Sciatic nerve (tissue), 2 donors: ENCODE measurements at places on chromosomes 7 and 10.
A peak's percentile ranks its signal among the peaks of the same experiment; 100 is the strongest.

DNA sequence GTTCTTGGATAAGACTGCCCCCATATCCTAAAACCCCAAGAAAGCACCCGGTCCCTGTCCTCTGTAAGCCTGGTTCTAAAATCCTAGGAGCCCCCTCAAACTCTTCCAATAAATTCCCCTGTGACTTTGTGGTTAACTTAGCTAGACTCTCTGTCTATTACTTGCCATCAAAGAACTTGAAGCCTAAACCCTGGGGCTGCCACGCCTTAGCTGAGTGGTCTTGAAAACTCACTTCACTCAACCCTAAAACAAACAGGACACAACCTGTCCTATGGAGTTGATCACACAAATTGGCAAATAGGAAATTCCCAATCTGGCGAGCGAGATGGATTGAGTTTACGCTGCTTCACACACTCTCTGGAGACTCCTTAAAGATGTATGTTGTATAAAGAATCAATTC lies 191.4 kb upstream of the SVIL start:
- no peak for DNase-seq

- peak; percentile 63 for DNase-seq
These were observed 9.9 kb downstream of the TWIST1 start for GRCh38 chr7:19107356-19108146.

GRCh38 chr7:120554960-120555571 lies 282.1 kb downstream of the KCND2 start:
- no peak for DNase-seq

- DNase-seq: no peak
These were observed 14.2 kb downstream of the SLC29A3 start for GRCh38 chr10:71333129-71333887.

DNA sequence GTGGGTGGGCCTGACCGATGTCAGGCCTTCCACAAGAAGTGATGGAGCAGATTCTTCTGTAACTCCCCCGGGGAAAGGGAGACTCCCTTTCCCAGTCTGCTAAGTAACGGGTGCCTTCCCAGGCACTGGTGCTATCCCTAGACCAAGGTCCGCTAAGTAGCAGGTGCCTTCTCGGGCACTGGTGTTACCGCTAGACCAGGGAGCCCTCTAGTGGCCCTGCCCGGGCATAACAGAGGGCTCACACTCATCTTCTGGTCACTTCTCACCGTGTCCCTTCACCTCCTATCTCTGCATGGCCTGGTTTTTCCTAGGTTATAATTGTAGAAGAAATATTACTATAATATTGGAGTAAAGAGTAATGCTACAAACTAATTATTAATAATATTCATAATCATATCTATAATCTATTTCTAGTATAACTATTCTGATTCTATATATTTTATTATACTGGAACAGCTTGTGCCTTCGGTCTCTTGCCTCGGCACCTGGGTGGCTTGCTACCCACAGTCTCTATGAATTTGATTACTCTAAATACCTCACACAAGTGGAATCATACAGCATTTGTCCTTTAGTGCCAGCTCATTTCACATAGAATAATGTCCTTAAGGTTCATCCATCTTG lies 1378.7 kb downstream of the XPNPEP1 start:
- peak; percentile 71 for DNase-seq

DNA sequence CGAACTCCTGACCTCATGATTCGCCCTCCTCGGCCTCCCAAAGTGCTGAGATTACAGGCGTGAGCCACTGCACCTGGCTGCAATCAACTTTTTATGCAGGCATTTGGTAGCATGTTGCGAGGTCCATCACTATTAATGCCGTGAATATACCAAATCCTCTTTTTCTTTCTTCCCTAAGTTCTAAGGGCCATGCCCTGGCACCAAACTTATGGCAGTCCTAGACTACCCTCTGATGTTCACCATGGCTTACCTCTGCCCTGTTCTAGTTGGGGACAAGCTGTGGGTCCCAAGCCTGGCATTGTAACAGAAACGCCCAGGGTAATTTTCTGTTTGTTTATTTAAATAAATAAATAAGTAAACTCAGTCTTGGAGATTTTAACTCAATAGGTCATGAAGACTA lies 13.3 kb downstream of the PRSS2 start:
- no peak for DNase-seq

GRCh38 chr7:50068850-50069551 lies 24.0 kb downstream of the ZPBP start:
- no peak for DNase-seq
